Vagina (tissue), 2 donors: ENCODE measurements at places on chromosomes 13 and 19.

GRCh38 chr19:14505488-14506239 lies 9.7 kb upstream of the GIPC1 start:
- no peak for DNase-seq

- DNase-seq = no peak
Observed at GRCh38 chr13:104314926-104315535, 1248.8 kb upstream of the SLC10A2 start.

DNA sequence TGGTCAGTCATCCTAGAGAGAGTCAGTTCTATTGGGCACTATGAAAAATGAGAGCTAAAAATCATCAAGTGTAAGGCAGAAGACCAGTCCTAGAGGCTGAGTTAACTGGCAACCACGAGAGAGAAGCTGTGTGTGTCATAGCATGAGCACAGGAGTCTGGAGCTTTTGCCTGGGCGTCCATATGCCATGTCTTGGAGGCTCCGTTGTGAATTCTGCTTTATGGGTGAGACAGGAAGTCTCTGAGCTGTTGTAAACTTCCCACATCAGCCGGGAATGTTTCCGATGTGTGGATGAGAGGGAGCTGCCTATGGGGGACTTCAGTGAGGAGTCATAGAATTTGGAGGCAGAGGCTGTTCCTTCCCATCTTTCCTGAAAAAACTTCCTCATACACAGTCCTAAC lies 120.0 kb downstream of the ITGBL1 start:
- DNase-seq = no peak

GRCh38 chr13:69676286-69676685 lies 431.3 kb upstream of the ATXN8OS start:
- DNase-seq = no peak
